ENCODE measurements at places on chromosomes 1 and 21.
A peak's percentile ranks its signal among the peaks of the same experiment; 100 is the strongest.

DNA sequence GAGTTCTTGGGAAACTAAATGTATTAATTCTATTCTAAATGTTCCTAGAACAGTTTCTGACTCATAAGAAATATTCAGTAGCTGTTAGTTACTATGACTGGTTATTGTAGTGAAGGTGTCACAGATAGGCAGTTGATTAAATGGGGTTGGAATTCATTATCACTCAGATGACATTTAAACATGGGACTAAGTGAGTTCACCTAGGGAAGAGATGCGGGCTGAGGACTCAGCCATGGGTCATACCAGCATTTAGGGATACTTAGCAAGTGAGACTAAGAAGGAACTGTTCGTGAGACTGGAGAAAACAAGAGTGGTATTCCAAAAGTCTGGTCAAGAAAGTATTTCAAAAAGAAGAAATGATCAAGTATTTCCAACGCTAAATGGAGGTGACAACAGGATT lies 125.1 kb upstream of the ADGRL4 start:
- DNase-seq, result no peak

DNA sequence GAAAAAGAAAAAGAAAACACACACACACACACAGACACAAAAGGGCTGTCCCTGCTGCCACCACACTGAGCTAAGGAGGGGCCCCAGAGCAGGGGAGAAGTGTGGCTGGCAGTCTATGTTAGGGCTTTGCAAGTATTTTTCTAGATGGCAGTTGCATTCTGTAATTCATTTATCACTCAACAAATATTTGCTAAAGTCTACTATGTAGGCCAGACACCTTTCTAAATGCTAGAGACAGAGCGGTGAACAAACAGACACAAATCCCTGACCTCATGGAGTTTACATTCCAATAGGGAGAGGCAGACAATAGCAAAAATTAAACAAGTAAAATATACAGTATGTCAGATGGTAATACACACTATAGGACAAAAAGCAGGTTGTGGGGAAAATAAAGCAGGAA lies 20.2 kb downstream of the WDR64 start:
- DNase-seq, result no peak

DNA sequence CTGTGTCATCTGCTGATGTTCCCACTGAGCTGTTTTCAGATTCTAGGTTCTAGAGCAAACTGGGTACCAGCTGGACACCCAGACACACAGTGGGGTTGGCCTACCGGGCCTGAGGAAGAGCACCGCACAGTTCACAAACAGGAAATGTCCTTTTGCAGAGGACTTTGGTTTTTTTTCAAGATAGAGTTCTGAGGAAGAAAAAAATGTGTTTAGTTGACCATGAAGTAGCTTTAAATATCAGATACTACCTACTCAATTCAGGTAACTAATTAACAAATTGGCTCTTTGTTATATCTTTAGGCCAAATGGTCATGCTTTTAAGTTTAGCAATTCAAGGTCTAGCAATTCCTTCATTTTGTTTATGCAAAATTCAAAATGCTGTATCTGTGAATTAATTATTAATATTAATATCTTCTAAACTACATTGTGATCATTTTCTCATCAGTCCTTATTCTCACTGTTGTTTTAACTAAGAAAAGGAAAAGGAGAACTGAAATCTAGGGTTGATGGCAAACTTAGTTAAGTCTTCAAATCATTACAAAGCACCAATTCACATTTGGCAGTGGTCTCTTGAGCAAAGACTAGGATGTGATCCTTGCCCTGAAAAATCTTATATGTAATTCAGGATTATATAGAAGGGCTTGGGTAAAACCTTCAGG lies 17.2 kb upstream of the NCF2 start:
- no peak for DNase-seq

DNA sequence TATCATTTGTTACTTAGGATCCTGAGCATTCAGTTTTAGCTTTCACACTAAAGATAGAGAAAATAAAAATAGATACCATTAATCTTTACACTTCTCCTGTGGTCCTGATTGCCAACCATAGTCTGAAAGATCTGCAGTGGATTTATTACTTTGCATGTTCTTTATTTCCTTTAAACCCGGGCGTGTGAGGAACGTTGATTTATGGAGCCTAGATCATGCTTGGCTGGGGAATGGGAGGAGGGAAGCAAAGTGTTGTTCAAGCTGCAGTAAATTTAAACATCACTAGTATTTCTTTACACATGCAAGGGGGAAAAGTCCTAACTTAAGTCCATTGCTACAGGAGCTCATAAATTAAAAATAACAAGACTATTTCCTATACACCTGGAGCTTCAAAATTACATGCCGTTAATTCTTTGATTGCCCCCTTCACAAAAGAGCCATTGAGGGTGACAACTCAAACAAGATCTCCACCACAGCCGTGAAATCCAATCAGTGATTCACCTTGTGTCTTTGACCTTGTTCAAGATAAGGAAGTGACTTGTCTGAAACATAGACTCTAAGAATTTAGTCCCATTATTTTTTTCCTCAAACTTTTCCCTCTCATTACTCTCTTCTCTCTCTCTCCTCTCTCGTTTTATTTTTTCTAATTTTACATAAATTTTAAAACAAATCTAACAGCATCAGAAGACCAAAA lies 282.7 kb downstream of the KIF26B start:
- no peak for DNase-seq

DNA sequence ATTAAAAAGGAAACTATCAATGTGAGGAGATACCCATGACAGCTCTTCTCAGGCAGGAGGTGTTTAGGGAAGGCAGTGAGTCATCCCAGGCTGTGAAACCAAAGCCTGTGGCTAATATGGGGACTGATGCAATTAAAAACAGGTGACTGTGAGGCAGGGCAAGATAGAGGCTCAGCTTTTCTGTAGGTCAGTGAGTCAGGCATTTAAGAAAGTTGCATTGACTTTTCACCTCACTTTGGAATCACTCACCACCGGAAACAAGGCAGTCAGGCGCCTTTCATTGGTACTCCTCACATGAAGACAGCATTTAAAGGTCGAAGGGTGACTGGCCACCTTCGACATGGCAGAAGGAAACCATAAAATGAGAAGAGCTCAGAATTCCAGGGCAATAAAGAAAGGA lies 54.5 kb downstream of the PAPPA2 start:
- peak; percentile 63 for DNase-seq

DNA sequence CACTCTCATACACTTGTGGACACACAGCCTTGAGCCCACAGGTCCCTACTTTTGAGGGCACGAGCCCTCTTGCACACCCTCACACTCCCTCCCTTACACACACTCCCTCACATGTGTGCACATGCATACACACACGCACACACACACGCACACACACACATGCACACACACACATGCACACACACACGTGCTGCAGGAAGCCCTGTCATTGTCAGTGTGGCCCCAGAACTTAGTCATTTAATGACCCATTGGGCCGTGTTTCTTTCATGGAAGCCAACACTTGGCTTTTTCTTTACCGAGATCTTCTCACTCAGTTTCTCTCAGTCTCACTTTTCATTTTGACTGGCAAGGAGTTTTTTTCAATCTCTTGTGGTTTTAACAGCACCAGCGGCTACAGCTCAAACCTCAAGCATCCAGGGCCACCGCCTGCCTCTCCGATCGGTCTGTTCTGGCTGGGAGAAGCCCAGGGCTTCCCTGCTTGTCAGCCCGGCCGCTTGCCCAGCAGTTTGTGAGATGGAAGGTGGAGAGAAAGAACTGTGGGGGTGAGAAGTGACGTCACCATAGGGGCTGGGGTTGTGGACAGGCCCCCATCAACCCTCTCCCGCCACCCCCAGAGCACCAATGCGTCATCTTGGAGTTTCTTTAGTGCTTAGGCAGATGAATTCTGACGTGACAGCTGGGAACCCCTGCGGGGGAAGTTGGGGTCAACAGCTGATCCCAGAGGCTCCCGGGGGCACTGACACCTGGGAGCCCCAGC lies 15.8 kb upstream of the TNFRSF8 start:
- no peak for DNase-seq

- no peak for DNase-seq
Observed at GRCh38 chr1:161404051-161404597, 36.4 kb upstream of the CFAP126 start.

DNA sequence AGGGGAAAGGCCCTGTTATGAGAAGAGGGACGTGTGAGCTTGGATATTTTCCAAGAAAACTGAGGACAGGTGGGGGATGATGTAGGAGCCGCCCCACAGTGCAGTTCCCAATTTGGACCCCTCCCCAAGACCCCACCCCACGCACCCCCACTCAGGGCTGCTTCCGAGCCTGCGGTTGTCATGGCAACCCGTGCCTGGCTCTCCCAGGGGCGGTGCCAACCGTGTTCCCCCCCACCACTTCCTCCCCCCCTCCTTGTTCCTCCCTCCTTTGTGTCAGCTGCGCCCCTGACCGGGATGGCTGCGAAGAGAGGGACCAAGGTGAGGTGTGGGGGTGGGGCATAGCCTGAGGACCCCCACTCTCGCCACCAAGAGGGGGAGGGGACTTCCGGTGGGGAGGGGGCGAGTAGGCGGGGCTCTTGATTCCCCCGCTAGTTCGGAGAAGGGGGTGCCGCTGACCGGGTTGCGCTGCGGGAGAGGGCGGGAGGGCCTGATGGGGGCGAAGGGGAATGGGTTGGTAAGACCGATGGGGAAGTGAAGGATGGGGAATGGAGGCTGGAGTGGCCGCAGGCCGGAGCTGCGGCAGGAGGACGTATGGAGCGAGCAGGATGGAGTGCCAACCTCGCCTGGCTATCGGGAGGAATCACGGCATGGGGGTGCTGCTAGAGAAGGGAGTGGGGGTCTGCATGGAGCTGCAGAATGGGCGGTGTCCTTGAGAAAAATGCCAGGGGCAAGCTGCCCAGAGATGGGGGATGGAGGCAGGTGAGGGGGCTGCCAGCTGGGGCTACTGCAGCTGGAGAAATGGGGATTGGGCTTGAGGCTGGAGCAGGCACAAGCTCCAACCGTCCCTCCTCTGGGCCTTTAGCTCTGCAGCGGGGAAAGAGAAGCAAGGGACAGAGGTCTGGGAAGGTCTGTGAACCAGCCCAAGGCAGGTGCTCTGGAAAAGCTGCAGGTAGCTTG lies 953 bp downstream of the TRIM46 start:
- peak; percentile 40 for DNase-seq

DNA sequence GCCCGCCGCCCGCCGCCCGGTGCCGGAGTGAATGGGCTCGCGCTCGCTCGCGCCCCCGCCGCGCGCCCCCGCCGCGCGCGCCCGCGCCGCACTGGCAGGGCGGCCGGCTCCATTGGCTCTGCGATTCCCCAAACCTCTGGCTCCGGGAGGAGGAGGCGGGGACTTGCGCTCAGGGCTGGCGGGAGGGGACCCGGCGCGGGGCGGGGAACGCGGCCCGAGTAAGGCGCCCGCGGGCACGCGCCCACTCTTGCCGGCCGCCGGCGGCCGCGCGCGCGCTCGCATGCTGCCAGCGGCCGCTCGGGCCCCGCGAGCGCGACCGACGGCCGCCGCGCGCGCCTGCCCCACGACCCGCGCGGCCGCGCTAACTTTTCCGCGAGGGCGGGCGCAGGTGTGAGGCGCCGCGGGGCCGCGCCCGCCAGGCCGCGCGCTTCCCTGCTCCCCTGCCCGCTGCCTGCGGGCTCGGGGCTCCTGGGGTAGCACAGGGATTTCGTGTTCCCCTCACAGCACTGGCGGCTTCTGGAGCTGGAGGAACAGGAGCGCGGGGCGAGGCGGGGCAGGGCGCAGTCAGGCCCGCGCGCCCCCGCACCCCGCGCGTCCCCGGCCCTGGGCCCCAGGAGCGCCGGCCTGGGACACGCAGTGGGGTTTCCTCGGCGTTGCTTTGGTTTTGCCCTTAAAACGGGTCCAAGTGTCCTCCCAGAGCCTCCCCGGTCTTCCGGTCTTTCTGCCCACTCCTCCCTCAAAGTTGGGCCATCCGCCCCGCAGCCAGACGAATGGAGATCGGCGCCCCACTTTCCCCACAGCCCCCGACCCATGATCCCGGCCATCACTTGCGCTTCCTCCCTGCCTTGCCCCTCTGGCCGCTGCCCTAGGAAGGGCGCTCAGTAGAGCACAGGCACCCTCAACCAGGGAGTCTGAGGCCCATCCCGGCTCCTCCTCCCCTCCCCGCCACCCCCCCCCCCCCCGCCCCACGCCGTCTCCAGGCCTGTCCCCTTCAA lies 101.5 kb downstream of the CASZ1 start:
- peak; percentile 79 for DNase-seq

DNA sequence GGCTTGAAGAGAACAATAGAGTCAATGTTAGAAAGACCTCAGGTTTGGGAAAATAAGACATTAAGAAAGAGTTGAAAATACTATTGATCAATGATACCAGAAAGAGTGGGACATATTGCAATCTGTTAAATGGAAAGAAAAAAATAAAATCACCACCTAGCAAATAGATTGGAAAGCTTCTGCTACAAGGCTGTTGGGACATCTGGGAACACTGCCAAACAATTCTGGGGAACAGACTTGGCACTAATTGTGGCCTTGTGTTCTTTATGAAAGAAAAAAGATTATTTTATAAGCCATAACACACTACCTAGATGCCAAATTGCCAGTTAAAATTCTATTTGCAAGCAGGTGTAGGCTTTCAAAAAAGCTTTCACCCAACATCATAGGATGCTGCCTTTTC lies 137.8 kb downstream of the TSEN15 start:
- DNase-seq, result no peak

DNA sequence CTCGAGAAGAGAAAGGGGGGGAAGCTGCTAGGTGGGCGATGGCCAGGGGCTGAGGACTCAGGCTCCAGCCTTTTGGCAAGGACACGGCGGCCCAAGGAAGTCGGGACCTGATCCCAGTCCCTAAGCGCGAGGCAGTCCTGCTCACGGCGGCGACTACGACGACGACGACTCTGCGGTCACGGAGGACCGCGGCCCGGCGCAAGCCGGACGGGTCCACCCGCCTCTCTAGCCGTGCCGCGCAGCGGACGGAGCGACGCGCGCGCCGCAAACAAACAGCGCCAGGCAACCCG lies 401 bp downstream of the WNT9A start:
- DNase-seq, result peak; percentile 36

- no peak for DNase-seq
Observed at GRCh38 chr1:18380288-18380687, 100.4 kb upstream of the KLHDC7A start.

Data from mesenchymal stem cell (in vitro differentiated cells and primary cell).